CD4-positive, alpha-beta T cell treated with Interleukin-4 for 1 hour (primary cell): ENCODE measurements at places on chromosomes 7 and 10.

DNA sequence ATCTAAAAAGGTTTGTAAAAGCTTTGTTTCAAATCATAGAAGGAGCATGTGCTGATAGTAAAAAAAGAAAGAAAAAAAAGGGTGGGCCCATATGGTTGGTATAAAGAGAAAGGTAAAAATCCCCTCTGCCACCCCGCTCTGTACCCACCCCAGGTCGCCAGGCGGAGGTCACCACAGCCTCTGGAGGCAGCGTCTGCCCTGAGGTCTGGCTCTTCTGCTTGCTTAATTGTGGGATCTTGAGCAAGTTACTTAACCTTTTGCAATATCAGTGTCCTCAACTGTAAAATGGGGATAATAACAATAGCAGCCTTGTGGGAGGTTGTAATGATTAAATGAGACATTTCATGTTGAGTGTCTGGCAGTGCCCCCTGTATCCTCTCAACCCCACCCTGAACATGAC is 10.7 kb upstream of the PCBD1 start:
- no peak for DNase-seq

- no peak for DNase-seq
Measured at GRCh38 chr7:158266426-158266816, 321.2 kb downstream of the PTPRN2 start.

- DNase-seq = no peak
Measured at GRCh38 chr7:142647749-142648148, 101.5 kb upstream of the PRSS1 start.

- DNase-seq = no peak
Measured at GRCh38 chr7:52512656-52513055, 522.8 kb upstream of the POM121L12 start.

DNA sequence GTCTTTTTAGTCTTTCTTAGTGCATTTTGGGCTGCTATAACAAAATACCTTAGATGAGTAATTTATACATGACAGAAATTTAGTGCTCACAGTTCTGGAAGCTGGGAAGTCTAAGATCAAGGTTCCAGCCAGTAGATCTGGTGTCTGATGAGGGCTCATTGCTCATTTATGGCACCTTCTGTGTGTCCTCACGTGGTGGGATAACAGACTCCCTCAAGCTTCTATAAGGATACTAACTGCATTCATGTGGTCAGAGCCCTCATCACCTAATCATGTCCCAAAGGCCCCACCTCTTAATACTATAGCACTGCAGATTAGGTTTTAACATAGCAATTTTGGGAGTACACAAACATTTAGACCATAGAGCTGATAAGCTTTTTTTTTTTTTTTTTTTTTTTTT is 80.4 kb downstream of the ZNRF2 start:
- no peak for DNase-seq

DNA sequence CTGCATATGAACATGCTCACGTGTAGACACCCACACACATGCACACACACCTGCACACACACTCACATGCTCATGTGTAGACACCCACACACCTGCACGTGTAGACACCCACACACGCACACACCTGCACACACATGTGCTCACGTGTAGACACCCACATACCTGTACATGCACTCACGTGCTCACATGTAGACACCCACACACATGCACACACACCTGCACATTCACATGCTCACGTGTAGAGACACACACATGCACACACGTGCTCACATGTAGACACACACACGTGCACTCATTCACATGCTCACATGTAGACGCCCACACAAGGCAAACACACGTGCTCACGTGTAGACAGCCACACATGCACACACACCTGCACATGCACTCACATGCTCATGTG is 275.8 kb downstream of the PTPRN2 start:
- no peak for DNase-seq

- no peak for DNase-seq
Measured at GRCh38 chr7:155195939-155196523, 101.6 kb upstream of the INSIG1 start.

DNA sequence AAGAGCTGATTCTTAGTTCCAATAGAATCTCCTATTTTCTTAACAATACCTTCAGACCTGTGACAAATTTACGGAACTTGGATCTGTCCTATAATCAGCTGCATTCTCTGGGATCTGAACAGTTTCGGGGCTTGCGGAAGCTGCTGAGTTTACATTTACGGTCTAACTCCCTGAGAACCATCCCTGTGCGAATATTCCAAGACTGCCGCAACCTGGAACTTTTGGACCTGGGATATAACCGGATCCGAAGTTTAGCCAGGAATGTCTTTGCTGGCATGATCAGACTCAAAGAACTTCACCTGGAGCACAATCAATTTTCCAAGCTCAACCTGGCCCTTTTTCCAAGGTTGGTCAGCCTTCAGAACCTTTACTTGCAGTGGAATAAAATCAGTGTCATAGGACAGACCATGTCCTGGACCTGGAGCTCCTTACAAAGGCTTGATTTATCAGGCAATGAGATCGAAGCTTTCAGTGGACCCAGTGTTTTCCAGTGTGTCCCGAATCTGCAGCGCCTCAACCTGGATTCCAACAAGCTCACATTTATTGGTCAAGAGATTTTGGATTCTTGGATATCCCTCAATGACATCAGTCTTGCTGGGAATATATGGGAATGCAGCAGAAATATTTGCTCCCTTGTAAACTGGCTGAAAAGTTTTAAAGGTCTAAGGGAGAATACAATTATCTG is 1.6 kb downstream of the LRRTM3 start:
- no peak for DNase-seq

- no peak for DNase-seq
Measured at GRCh38 chr10:90062786-90063185, 361.4 kb downstream of the KIF20B start.

DNA sequence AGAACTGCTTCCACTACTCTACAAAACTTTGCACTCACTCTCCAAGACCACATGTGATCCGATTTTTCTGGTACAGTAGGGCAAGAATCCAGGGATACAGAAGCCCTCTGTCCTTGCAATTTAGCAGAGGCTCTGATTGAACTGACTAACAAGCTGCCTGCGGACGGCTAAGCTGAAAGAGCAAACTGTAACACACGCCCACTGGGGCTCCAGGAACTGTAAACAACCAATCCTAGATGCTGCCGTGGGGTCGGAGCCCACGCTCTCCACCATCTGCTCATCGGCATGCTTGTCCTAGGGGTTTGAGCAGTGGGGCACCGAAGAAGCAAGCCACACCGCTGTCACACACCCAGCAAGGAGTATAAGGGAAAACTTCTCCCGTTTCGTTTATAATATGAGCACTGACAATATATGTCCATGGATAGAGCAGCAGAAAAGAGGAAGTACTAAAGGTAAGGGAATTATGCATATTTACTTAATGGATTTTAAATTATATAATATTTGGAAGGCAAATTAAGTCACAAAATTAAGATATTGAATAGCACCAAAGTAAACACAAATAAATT is 634.4 kb upstream of the POT1 start:
- DNase-seq = no peak
